ENCODE measurements at places on chromosomes 16 and 17.

DNA sequence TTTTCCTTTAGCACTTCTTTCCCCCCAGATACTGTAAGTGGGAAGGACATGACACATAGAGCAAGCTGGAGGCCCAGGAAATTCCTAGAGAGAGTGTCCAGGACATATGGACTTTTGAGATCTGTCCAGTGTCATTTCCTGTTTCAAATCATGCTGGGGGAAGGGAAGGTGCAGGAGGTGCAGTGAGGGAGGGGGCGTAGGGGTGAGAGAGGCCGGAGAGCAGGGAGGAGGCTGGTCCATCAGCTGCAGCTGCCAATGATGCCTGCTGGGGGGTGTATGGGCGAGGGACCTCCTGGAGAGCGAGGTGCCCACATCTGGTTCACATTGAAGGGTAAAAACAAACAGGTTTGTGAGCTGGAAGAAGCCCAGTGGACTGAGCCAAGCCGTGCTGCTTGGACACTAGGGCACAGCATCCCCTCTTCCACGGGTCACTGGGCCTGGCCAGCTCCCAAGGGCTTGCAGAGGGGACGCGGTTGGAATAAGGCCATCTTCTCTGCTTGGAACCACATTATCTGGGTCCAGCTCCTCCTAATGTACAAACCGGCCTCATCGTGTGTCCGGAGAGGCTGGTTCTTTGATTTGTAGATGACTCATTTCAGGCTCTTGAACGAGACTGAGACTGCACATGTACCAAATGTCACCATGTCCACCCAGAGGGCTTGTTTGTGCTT, 70.4 kb upstream of the SMURF2 start:
- no peak for DNase-seq

GRCh38 chr17:78878871-78879527, 24.0 kb downstream of the CEP295NL start:
- no peak for DNase-seq

DNA sequence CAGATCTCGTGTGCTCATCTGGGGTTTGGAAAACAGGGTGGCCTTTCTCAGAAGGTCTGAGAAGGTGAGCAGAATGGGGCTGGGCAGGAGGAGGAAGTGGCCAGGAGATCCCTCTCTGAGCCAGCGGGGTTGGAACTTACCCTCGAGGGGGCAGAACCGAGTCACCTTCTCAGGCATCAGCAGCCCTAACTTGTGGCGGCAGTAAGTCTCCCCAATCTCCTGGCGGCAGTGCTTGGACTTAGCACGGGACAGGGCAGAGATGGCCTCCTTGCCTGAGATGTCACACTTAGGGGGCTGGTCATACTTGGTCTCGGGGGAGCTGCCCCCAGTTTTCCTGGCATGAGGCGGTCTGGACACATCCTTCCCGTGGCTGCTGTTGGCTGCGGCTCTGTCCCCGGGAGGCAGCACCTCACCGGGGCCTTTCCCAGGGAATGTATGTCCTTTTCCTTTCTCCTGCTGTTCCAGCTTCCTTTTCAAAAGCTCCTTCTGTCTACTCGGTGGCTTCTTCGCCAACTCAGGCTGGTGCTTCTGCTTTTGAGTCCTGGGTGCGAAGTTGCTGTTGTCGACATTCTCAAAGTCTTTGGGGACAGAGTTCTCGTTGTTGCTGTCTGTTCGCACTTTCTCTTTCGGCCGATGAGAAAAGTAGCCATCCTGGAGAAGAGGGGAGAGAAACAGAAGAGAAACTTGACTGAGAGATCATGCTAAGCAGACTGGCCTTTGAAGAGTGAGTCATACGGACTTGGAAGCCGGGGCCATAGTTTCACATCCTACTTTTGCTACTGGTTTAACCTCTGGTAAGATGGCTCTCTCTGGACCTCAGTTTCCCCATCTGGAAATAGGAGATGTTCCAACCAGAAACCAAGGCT, 211.7 kb downstream of the XYLT1 start:
- no peak for DNase-seq

DNA sequence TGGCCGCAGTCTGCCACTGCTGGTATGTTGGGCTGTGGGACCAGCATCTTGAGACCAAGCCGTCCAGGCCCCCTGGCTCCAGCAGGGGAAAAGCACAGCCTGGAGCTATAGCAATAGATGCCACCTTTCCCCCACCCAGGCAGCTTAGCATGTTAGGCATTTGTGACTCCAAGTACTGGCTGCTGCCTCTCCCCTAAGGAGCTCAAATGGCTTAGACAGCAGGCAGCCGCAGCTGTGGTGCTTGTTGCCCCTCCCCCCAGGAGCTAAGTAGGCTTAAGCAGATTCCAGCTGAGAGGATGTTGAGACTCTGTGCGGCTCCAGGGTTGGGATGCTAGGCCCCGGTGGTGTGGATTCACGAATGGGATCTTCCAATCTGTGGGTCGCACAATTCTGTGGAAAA, 88.8 kb upstream of the ANKFN1 start:
- no peak for DNase-seq

DNA sequence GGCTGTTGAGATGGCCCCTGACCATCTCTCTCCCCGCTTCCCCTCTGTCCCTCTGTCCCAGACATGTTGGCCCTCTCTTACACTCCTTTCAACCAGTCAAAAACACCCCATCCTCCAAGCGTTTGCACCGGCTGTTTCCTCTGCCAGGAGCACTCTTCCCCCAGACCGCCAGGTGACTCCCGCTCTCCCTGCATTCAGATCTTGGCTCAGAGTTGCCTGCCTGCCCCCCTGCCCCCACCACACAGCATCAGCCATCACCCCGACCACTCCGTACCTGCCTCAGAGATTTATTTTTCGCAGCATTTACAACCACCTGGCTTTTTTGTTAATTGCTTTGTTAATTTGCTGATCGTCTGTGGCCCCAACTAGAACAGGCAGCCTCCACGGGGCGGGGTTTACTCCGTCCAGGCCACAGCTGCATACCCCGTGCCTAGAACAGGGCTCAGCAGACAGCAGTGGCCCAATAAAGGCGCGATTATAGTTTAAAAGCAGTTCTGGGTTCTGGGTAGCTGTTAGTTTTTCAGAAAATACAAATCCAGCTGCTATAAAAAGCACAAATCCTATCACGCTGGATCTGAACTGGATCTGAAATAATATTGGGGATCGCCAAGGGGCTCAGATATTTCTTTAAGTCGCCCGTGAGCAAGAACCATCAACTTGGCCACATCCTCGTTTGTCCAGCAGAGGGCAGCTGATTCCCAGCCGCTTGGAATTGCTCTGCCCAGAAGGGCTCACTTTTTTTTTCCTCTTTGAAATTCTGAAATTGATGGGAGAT, 173.6 kb downstream of the IRF8 start:
- DNase-seq = peak; percentile 16

DNA sequence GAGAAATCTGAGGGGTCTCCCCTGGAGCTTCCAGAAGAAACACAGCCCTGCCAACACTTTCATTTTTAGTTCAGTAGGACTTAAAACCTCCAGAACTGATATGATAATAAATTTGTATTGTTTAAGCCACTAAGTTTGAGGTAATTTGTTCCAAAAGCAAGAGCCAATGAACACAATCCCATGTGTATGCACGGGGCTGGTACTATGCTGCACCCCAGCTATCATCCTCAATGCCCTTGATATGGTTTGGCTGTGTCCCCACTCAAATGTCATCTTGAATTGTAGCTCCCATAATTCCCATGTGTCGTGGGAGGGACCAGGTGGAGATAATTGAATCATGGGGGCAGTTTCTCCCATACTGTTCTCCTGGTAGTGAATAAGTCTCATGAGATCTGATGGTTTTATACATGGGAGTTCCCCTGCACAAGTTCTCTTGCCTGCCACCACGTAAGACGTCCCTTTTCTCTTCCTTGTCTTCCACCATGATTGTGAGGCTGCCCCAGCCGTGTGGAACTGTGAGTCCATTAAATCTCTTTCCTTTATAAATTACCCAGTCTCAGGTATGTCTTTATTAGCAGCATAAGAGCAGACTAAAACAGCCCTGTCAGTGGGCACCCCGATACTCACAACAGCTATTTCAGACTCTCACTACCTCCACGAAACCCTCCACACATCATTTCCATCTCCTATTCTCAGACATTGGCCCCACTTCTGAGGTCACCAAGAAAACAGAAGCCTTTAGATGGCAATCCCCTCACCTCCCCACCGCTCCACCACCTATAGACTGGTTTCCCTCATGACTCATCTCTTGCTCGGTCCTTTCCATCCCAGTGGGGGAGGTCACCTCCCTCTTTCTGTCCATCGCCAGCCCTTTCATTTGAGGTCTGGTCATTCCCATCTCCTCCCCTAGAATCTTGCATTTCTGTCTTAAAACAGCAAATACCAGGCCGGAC, 8.9 kb upstream of the CACNG1 start:
- DNase-seq = no peak

DNA sequence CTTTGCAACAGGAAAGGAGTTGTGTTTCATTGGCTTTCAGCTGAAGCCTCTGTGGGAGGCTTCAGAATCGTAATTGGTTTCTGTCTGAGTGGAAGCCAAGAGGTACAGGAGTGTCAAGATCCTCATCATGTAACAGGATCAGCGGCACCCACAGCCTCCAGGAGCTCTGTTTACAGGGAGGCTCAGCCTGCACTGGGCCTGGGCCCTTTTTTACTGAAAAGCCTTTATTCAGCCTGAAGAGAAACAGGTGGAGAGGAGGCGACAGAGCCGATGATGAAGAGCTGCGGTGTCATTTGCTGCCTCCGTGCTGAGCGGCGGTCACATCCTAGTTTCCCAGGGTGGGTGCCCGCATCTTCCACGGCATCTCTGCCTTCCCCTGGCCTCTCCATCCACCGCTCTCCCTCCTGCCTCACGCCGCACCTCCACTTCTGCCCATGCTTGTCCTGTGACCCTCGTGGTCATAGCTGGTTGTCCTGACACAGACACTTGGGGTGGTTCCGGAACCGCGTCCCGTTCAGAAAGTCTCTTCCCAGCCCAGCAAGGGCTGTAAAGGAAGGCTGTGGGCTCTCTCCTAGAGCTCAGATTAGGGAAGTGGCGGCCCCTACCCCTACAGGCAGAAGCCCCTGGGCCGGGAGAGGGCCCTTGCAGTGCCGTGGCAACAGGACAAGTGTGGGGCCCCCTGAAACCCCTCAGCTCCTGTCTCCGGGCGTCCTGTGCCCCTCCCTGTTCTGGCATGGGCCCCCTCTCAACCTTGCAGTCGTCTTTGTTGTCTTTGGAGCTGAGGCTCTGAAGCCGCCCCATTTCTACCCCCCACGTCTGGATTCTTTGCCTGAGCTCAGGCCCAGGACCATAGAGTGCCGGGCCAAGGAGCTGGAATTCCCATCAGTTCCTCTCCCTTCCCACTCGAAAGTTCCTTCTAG, 53.9 kb upstream of the CHMP6 start:
- DNase-seq = no peak

GRCh38 chr16:66289986-66290385, 76.5 kb upstream of the CDH5 start:
- DNase-seq = no peak

- DNase-seq = no peak
Measured at GRCh38 chr17:42537826-42538451, 1.9 kb downstream of the NAGLU start.

GRCh38 chr17:6021627-6022026, 48.6 kb upstream of the WSCD1 start:
- no peak for DNase-seq

DNA sequence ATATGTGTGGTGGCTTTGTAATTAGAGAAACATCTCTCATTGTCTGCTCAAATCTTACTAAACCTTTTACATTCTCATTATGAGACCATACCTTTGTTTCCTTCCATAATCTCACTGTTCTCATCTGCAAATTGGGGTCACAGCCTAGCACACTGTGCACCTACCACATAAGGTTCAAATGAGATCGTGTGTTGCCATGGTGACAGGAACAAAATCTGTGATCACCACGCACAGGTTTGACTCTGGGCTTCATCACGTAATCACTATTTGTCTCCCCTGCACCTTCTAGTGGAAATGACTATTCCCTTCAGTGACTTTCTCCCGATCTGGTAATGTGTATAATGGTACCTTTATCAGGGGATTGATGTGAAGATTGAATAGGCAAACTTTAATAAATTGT, 26.1 kb downstream of the CDH8 start:
- DNase-seq = no peak

DNA sequence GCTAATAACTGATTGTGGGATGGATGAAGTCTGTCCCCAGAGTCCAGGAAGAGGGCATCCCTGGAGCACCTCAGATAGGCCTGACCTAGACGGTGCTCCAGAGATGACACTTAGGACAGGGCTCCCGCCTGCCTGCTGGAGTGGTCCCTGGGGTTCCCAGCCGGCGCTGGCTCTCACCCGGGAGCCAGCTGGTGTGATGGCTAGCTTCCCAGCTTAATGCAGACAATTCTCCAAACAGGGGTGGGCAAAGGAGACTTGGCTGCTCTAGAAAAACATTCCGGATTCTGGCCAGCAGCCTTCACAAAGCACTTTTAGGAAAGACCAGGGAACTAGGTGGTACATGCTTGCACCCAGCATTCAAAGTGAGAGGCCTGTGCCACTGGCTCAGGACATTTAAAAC, 18.6 kb downstream of the ACE start:
- DNase-seq = no peak

DNA sequence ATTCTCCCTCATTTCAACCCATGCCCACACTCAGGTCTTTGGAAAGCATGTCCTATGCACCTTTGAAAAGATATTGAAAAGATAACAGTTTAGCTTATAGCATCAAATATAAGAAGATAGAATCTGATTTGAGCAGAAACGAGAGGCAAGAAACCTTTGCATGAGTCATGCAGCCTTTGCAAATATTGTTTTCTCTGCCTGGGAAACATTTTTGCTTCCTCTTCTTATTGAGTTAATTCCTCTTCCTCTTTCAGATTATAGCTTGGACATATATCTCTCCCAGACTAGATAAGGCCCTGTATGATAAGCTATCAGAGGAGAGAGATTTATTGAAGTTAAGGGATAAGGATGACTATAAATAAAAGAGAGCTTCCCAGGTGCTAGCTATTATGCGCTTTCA, 46.1 kb upstream of the KCNJ2 start:
- DNase-seq = no peak

- DNase-seq = no peak
Measured at GRCh38 chr16:74449470-74449869, 28.2 kb upstream of the CLEC18B start.

GRCh38 chr17:57823469-57824401, 26.1 kb downstream of the MRPS23 start:
- no peak for DNase-seq

- no peak for DNase-seq
Measured at GRCh38 chr17:64497565-64498035, 746 bp upstream of the POLG2 start.

DNA sequence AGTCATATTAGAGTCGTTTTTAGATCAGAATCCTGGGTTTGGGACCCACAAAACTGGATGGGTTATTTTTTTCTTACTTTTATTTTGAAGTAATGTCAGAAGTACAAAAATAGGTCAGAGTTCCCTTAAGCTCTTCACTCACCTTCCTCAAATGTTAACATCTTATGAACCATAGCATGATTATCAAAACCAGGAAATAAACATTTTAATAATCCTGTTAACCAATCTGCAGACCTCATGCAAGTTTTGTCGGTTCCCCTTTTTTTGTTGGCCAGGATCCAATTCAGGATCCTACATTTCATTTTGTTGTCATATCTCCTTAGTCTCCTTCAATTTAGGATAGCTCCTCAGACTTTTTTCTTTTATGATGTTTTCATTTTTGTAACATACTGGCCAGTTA, 162.0 kb downstream of the CHD9 start:
- no peak for DNase-seq
